ENCODE measurements at places on chromosomes 3 and 15.

DNA sequence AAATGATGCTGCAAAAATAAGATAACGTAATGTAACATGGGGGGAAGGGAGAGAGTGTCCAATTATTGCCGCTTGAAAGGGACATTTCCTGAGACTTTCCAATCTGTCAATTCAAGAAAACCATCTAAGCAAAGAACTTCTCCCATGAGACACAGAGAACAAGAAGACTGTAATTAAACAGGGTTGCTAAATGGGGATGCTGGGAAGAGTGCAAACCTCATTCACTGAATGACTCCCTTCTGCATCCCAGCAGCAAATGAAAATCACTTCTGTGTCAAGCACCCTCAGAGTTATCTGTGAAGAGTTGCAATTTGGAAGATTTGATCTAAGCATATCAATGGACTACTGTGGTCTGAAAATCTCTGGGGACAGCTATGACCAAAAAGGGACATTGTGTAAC lies 3.6 kb downstream of the RFT1 start:
- DNase-seq: no peak

DNA sequence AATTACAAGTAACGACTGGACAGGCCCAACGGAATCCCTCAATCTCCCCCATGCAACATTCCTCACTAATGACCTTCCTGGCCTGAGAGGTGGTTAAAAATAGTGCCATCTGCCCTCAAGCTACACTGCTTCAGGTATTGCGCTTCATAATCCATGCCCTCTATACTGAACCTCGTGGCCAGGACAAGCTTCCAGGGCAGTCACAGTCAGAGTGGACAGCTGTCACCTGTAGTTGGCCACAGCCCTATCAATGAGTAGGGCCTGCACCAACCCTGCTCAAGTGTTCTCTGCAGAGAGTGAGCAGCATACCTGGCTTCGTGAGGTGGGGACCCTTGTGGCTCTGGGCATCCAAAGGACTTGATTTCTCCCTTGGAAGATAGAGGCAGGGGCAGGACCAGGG lies 46.9 kb upstream of the SEMA4B start:
- no peak for DNase-seq

- no peak for DNase-seq
Observed at GRCh38 chr3:173037840-173038483, 103.1 kb downstream of the SPATA16 start.

- no peak for DNase-seq
Observed at GRCh38 chr15:90037511-90037860, 36.4 kb downstream of the ZNF710 start.

GRCh38 chr15:37783290-37783689 lies 151.2 kb upstream of the TMCO5A start:
- no peak for DNase-seq

- no peak for DNase-seq
Observed at GRCh38 chr3:172099495-172099808, 60.1 kb downstream of the FNDC3B start.

DNA sequence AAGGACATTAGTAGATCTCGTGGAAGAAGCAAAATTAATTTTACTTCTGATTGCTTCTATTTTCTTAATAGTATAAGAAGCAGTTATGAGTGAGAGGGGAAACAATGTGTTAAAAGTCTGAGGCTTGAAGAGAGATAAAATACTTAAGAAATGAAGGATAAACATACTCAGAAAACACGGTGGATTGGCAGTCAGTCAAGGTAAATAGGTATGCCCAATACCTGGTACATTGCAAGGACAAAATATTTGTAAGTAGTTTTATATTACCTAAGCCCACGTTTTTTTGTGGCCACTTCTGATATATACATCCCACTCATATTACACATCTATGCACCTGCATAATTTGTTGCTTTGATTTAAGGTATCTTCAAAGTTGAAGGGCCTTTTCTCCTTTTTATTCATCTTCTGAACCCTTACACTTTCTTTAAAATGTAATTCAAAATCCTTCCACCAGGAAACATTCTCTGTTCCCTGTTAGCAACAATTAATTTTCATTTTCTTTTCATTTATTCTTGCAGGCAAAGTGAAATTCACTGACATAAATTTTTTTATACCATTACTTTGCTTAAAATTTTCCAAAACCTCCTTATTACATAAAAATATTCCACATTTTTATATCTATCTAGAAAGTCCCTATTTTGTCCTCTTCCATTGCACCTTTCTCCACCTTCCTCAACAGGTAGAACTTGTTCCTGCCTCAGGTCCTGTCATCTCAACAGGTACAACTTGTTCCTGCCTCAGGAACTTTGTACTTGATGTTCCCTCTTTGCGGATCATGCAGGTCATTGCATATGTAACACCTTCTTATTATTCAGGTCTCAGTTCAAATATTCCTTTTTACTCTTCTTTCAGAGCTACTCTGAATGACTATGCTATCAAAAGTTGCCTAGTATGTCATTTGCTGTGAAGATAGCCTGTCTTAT lies 755.7 kb upstream of the ALCAM start:
- no peak for DNase-seq

GRCh38 chr15:63052961-63053698 lies 10.6 kb downstream of the TPM1 start:
- no peak for DNase-seq

- no peak for DNase-seq
Observed at GRCh38 chr3:30139283-30139682, 467.1 kb upstream of the TGFBR2 start.

GRCh38 chr15:69388260-69388705 lies 25.9 kb upstream of the KIF23 start:
- no peak for DNase-seq

GRCh38 chr3:149473357-149474249 lies 894 bp upstream of the TM4SF4 start:
- DNase-seq: no peak
